ENCODE measurements at places on chromosomes 2 and 18. TPM values are rescaled to one million over a fixed set of nuclear protein-coding genes. Genes with fewer than 3 reads are reported as not detected.
A peak's percentile ranks its signal among the peaks of the same experiment; 100 is the strongest.

DNA sequence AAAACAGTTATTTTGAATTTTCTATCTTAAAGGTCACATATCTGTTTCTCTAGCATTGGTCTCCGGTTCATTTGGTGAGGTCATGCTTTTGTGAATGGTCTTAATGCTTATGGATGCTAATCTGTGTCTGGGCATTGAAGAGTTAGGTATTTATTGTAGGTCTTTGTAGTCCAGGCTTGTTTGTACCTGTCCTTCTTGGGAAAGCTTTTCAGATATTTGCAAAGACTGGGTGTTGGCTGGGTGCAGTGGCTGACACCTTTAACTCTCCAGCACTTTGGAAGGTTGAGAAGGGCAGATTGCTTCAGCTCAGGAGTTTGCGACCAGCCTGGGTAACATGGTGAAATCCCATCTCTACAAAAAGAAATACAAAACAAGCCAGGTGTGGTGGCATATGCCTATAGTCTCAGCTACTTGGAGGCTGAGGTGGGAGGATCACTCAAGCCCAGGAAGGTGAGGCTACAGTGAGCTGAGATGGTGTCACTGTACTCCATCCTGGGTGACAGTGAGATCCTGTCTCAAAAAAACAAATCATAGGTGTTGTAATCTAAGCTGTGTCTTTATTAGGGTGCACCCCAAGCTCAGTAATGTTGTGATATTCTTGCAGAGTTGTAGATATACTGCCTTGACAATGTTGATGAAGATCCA, 82.3 kb downstream of the FAM117B start:
- DNase-seq, result no peak

- no peak for DNase-seq
These were observed 416.0 kb upstream of the MMADHC start for GRCh38 chr2:150003544-150003943.

GRCh38 chr2:230938098-230938497, 13.1 kb upstream of the GPR55 start:
- no peak for DNase-seq

GRCh38 chr2:237704501-237705434, 77.4 kb downstream of the LRRFIP1 start:
- DNase-seq, result no peak

- DNase-seq, result peak; percentile 36
These were observed 474.6 kb downstream of the SLC4A3 start for GRCh38 chr2:220101980-220102379.

DNA sequence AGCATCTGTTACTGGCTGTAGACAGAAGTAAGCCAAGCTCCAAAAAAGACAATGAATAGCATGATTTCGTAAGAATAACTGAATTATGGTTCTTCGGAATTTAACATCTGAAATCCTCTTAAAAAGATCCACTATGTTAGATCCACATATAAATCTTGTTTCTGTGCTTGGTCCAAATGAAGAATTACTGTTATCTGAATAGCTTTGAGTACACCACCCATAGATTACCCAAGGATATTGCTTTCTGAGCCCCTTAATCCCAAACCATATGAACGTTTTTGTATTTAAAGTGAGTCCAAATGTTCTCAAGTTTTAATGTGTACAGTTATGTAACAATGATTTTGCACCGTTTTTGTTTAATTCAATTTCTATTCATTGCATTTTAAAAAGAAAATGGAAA, 124.9 kb downstream of the DSC3 start:
- DNase-seq, result no peak

- DNase-seq, result no peak
These were observed 146.2 kb upstream of the AGAP1 start for GRCh38 chr2:235347691-235348090.

The CDK5R2 gene
- 46.1 TPM for total RNA-seq

DNA sequence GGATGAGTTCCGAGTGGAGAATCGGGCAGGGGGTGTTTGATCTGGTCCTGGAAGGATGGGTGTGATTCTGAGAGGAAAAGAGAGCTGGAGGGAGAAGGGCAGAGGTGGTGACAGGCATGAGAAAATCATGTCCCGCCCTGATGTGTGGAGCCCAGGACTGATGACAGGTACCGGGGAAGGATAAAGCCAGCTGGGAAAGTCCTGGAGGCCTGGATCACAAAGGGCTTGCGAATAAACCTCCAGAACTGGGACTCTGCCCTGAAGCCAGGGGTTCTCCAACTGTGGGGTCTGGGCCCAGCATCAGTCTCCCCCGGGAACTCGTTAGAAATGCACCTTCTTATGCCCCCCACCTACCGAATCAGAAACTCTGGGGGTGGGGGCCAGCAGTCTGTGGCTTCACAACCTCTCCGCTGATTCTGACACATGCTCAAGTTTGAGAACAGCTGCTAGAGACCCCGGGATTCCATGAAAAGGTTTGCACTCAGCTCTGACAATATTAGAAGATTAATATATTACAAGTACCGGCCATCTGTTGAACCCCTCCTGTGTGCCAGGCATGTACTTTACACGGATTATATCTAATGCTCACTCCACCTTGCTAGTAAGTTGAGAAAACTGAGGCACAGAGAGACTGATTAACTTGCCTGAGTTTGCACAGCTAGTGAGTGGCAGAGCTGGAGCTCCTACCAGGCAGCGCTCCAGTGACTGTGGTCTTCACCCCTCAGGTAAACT, 8.0 kb downstream of the TNFRSF11A start:
- no peak for DNase-seq

GRCh38 chr2:134041877-134042276, 212.0 kb upstream of the MGAT5 start:
- no peak for DNase-seq

The ANKRD36C gene
- total RNA-seq, result 75.7 TPM

GRCh38 chr2:46352621-46353020, 55.4 kb downstream of the EPAS1 start:
- no peak for DNase-seq

DNA sequence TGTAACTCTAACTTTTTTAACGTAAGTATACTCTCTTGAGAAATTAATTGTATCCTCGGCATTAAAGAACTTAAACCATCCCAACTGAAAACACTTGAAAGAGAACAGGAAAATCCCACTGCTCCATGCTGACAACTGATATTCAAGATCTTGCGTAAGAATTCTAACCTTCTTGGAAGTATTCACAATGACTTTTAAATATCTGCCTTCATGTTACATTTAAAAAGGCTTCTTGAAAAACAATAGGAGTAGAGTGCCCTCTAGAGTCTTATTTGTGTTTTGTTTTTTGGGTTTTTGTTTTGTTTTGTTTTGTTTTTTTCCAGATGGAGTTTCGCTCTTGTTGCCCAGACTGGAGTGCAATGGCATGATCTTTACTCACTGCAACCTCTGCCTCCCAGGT, 65.4 kb upstream of the DNAJC10 start:
- DNase-seq, result no peak

GRCh38 chr2:10864251-10864650, 47.5 kb upstream of the KCNF1 start:
- no peak for DNase-seq

DNA sequence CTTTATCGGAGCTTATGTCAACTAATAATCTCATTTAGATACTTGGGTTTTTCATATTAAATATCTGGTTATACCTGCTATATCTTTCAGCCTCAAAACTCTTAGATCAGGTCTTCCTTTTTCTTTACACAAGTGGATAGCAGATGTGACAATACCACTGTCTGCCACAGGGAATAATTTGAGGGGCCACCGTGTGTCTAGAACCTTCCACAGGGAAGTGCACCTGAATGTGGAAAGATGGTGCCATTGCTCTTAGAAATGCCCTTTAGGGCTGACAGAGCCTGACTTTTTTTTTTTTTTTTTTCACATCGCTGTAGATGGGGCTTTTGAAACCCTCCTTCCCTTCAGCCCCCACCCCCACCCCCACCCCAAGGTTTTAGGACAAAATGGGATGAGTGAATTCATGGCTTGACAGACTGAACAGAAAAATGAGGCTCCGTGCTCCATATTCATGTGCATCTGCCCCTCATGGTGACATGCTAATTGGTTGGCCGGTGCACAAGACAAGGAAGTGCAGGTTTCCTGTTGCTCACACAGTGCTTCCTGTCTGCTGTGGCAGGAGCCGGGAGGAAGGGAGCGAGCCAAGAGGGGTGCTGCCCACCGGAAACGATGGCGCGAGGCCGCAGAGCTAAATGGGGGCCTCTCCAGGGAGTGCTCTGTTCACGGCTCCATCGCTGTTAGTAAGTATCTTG, 246.0 kb downstream of the LDLRAD4 start:
- no peak for DNase-seq

The RMDN2 gene
- 5.5 TPM for total RNA-seq

GRCh38 chr2:39447266-39448168, 10.4 kb upstream of the MAP4K3 start:
- DNase-seq, result no peak

DNA sequence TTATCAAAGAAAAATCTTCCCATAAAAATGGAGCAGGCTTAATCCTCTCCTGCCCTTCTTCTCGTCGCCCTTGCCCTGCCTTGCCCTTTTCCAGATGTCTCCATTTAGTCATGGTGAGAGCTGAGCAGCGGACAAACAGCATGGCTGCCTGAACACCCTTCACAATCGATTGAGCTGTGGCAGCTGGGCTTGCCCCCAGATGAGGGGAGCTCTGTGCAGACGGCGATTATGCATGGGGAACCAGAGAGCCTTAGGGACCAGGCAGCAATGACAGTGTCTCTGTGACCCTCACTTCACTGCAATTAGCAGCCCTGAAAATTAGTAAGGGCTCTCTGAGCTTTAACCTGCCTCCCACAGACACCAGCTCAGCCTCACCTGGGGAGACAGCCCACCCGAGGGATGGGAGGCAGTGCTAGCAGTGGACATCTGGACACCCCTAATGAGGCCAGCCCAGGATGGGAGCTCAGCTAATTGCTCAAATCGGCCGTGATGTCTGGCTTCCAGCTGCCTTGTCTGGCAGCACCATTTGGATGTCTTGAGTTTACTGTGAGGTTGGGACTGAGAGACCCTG, 365.7 kb downstream of the TNS1 start:
- peak; percentile 82 for DNase-seq

GRCh38 chr2:109649736-109650695, 35.9 kb downstream of the SOWAHC start:
- DNase-seq, result no peak

The SKOR2 gene
- 6.7 TPM for total RNA-seq

DNA sequence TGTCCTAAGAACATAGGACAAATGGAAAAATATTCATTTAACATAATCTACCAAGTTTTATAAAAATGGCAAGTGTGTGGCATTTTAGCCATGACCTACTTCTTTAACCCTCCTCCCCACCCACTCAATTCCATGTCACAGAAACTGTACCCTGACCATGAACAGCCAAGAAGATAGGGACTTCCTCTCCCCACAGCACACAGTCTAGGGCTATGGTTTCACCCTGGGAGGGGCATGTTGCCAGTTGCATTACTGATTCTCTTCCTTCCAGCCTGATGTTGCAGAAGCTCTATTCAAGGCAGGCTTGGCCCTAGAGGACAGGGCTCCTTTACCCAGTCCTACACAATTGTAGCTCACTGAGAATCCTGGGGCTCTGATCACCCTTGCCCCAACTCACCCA, 153.6 kb upstream of the KLF7 start:
- DNase-seq, result no peak

GRCh38 chr18:45373286-45373880, 241.9 kb upstream of the SLC14A2 start:
- no peak for DNase-seq

All from glutamatergic neuron (in vitro differentiated cells).